M059J (cell line): ENCODE measurements at places on chromosomes 5 and 9. TPM values are rescaled to one million over a fixed set of nuclear protein-coding genes. Genes with fewer than 3 reads are reported as not detected.

- no peak for DNase-seq
These were observed 194.7 kb downstream of the CDH9 start for GRCh38 chr5:26843677-26844076.

GRCh38 chr5:139296862-139297326, 3.4 kb downstream of the MATR3 start:
- no peak for DNase-seq

DNA sequence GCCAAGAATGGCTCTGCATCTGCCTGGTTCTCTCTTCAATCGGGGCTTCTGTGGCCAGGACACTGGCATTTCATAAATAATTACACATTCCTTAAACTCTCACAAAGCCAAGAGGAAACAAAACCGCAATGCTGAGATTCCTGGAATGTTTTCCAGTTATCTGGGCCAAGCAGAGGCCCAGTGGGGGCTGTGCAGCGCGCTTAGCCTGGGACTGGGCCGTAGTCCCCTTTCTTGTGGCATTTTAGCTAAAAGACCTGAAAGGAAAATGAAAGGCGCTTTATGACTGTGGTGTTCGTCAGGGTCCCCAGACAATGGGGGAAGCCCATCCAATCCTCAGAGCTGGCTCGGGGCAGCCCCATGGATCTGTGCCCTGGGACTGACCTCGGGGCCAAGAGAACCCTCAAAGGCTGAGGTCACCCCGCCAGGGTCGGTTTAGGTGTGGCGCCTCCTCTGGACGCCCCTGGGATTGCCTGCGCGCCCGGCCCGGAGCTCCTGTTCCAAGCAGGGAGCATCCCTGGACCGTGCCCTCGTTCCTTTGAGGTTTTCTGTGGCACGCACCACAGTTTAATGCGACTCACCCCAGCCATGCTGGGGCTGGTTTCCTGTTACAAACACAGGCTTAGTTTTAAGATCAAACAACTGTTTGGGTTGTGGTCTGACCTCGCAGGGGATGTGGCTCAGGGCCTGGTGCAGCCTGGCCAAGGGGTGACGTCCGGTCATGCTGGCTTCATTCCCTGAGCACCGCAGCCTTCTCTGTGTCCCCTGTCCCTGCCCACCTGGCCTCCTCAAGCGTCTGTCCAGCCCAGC, 51.5 kb upstream of the NKD2 start:
- peak; percentile 99 for DNase-seq

- no peak for DNase-seq
These were observed 93.1 kb downstream of the CDK5RAP2 start for GRCh38 chr9:120486835-120487234.

Gene SMU1
- total RNA-seq = 30.6 and 36.0 TPM in 2 replicates

Gene DMRT3
- not detected in 2 replicates for total RNA-seq
